Stimulated activated CD8-positive, alpha-beta memory T cell treated with anti-CD3 and anti-CD28 coated beads, Interleukin-7, amount 100 ng/mL, for 1 hour (primary cell): ENCODE measurements at places on chromosomes 3 and 15.

- no peak for DNase-seq
These were observed 112.8 kb upstream of the BCL6 start for GRCh38 chr3:187858041-187858440.

DNA sequence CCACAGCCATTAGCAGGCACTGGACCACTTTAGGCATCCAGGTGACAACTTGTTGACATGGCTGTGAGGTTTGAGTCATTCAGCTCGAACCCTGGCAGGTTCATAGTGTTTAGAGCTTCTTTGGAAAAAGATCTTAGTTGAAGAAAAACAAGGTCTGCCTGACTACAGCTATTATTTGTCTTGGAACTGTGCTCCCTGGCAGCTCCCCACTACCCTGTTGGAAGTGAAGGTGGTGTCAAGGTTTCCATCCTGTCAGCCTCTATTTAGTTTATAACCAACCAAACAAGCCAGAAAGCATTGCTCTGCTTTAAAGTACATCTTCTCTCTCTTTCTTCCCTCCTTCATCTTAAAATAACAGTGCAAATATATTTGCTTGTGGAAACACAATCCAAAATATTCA lies 56.8 kb downstream of the KAT2B start:
- no peak for DNase-seq

DNA sequence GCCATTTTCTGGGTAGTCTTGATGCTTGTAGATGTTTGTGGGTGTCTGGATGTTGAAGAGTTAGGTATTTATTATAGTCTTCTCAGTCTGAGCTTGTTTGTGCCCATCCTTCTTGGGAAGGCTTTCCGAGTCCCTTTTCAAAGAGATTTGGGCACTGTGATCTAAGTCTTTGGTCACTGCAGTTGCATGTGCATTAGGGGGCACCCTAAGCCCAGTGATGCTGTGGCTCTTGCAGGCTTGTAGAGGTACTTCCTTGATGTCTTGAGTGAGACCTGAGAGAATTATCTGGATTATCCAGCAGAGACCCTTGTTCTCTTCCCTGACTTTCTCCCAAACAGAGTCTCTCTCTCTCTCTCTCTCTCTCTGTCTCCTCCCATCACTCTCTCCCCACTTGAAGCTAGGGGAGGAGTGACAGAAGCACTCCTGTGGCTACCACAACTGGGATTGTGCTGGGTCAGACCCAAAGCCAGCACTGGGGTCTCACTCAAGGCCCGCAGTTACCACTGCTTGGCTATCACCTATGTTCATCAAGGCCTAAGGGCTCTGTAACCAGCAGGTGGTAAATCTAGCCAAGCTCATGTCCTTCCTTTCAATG lies 68.5 kb downstream of the TMCO5A start:
- DNase-seq, result no peak

DNA sequence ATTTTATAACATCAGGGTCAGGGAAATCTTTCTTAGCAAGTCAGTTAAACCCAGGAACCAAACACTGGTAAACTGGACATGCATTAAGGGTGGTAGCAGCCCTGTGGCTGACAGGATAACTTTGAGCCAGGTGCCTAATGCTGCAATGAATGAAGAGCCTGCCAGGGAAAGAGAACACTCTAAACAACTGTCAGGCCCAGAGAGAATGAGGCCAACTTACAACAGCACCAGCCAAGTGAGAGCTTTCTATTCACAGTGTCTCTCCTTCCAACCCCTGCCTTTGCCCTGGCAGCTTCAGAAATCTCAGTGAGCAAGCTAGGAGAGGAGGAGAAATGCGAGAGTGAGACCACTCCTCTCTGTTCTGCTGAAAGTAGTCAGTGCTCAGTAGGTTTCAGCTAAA lies 50.4 kb upstream of the ATP2C1 start:
- DNase-seq, result no peak

DNA sequence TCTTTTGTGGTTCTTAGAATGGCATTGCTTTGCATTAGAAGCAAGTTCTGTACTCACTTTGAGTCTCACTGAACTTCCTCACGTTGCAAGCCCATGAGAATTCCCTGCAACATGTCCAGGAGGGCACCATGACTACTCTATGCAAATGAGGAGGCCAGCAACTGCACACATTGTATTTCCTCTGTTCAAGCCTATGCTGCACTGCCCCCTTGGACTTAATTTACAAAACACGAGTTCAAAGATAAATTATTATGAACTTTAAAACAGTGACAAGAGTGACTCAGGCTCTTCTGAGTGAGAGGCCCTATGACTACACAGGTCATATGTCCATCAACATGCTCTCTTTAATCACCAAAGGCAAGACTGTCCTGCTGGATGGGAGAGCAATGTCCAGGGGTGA lies 484.2 kb upstream of the ATP11B start:
- DNase-seq, result no peak
